ENCODE measurements at places on chromosomes 2 and 18. TPM values are rescaled to one million over a fixed set of nuclear protein-coding genes. Genes with fewer than 3 reads are reported as not detected.

The MPPE1 gene
- total RNA-seq, result 76.0 TPM

The ANKRD30B gene
- 1.6 TPM for total RNA-seq

The RNMT gene
- 30.8 TPM for total RNA-seq

The GALNT13 gene
- total RNA-seq, result 2.2 TPM

The ANTXR1 gene
- total RNA-seq, result 91.9 TPM

The ANKRD53 gene
- total RNA-seq, result 1.5 TPM

The VIL1 gene
- total RNA-seq, result not detected

The WNT6 gene
- 0.37 TPM for total RNA-seq

The ALK gene
- total RNA-seq, result 0.27 TPM

The OR6B2 gene
- not detected for total RNA-seq

The DES gene
- 13,585 TPM for total RNA-seq

The ZNF396 gene
- total RNA-seq, result 0.27 TPM

The ZNF638 gene
- 96.2 TPM for total RNA-seq

The IFT172 gene
- total RNA-seq, result 9.5 TPM

The IL1RL1 gene
- total RNA-seq, result not detected

The SERPINB4 gene
- total RNA-seq, result not detected

The ZNF142 gene
- 14.9 TPM for total RNA-seq

The HRH4 gene
- 0.13 TPM for total RNA-seq

The SPC25 gene
- total RNA-seq, result not detected

The MAIP1 gene
- 19.7 TPM for total RNA-seq

The NEB gene
- total RNA-seq, result 1,145 TPM

The WNT10A gene
- total RNA-seq, result 63.4 TPM

The CYB5A gene
- total RNA-seq, result 48.7 TPM

The TFCP2L1 gene
- under 0.01 TPM for total RNA-seq

The IL36B gene
- not detected for total RNA-seq

The SATB2 gene
- total RNA-seq, result 9.9 TPM

The CDCA7 gene
- 0.16 TPM for total RNA-seq

The TM4SF20 gene
- total RNA-seq, result not detected

The THAP4 gene
- 50.0 TPM for total RNA-seq

The UGT1A5 gene
- total RNA-seq, result not detected

The SP9 gene
- 0.05 TPM for total RNA-seq

The RPIA gene
- 5.2 TPM for total RNA-seq

The AGAP1 gene
- 17.3 TPM for total RNA-seq

The ABCG5 gene
- total RNA-seq, result not detected

The CELF4 gene
- total RNA-seq, result not detected

The REG3A gene
- total RNA-seq, result not detected

The IHH gene
- not detected for total RNA-seq

The NOL4 gene
- total RNA-seq, result not detected

The TUBA4B gene
- total RNA-seq, result not detected

The RAX gene
- not detected for total RNA-seq

The NYAP2 gene
- total RNA-seq, result not detected

The AQP12B gene
- not detected for total RNA-seq

The ALKAL2 gene
- not detected for total RNA-seq

All from myocyte (in vitro differentiated cells).